ENCODE measurements at places on chromosomes 3 and 15.

- no peak for DNase-seq
Observed at GRCh38 chr15:53830707-53831386, 71.4 kb upstream of the WDR72 start.

DNA sequence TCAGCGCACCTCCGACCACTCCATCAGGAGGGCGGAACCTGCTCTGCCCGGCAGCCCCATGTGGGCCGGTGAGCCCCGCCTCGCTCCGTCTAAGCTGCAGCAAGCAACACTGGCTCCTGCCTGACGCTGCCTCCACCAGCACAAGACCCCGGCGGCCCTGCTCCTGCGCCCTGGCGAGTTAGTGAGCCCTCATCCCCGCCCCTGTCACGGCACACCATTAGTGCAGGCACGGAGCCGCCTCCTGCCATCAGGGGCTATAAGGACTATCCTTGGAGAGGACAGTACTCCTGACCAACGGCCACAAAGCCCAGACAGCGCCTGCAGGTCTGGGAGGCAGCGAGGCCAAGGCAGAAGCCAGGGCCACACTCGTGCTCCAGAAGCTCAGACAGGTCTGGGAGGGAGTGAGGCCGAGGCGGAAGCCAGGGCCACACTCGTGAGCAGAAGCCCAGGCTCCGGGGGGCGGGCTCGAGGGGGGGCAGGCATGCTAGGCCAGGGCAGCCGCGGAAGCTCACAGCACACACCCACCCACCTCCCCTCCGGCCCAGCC lies 39.4 kb downstream of the TNK2 start:
- no peak for DNase-seq

DNA sequence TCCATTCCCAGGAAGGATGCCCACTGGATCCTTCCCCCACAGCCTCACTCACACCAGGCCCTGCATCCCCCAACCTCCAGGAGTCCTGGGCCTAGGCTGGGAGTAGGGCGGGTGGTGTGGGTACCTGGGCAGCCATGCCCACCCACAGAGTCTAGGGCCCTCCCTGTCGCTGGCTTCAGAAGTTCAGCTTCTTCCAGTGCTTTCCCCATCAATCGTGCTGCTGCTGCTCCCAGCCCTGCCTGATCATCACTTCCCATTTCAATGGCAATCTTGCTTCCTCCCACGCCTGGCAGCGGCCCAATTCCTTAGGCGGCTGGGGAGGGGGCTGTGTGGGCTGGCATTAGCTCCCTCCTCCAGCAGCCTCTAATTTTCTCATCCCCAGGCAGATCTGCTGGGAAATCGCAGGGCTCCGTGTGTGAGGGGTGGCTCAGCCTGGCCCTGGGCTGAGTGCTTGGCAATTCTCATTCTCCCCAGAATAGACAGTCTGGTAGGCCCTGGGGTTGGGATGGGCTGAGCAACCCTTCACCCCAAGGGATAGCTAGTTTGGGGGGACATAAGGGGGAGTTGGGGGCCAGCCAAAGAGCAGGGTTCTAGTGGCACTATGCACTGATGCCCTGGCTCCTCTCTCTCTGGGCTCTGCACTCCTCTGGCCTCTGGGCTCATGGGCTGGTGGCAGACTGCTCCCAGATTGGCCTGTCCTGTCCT lies 66.4 kb downstream of the SCN5A start:
- DNase-seq = no peak

- no peak for DNase-seq
Observed at GRCh38 chr3:55623786-55624185, 136.7 kb upstream of the WNT5A start.

- DNase-seq = no peak
Observed at GRCh38 chr3:142958707-142959106, 4.8 kb downstream of the PAQR9 start.

GRCh38 chr15:80674245-80674614 lies 20.9 kb upstream of the ABHD17C start:
- DNase-seq = no peak

GRCh38 chr15:57134071-57134605 lies 215.7 kb downstream of the TCF12 start:
- DNase-seq = no peak

DNA sequence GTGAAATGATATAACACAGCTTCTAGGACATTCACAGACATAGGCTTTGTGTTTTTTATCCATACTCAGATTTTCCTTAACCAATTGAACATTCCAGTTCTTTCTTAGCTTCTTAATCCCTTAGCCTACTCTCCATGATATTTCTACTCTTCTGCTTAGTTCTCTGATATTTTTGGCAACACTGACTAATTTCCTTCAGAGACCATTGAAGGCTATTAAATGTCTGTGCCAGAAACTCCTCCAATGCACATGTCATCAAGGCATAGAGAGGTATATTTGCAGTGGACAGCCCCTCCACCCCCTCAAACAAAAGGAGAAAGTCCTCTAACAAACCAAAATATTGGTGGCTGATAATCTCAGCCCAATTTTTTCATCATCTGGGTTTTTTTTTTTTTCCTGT lies 105.9 kb upstream of the TSC22D2 start:
- DNase-seq = no peak

DNA sequence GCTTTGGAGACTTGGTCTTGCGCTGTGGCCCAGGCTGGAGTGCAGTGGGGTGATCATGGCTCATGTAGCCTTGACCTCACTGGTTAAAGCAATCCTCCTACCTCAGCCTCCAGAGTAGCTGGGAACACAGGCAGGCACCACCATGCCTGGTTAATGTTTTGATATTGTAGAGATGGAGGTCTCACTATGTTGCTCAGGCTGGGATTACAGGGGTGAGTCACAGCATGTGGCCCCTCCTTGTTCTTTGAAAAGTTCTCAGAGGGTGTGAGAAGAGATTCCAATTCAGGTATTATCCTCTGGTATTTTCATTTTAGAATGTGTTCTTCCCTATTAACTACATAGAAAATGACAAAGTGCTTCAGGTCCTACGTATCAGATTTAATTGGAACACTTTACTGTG lies 51.9 kb upstream of the RPL32 start:
- DNase-seq = no peak

DNA sequence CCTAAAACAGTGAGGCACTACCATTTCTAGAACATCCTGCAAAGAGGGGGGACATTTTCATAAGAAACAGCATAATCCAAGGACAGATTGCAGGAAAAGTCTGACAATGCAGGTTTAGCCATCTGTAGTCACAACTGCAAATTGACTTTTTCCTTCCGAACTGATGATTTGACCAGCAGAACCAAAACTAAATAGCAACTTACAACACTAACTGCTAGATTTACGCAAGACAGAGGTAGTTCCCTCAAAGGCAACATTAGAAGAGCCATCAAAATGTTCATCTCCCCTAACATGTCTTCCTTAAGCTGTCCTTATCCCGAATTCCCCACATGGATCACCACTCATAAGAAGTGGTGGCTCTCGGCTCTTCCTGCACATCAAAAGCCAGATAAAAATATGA lies 129.6 kb downstream of the GADL1 start:
- DNase-seq = no peak

DNA sequence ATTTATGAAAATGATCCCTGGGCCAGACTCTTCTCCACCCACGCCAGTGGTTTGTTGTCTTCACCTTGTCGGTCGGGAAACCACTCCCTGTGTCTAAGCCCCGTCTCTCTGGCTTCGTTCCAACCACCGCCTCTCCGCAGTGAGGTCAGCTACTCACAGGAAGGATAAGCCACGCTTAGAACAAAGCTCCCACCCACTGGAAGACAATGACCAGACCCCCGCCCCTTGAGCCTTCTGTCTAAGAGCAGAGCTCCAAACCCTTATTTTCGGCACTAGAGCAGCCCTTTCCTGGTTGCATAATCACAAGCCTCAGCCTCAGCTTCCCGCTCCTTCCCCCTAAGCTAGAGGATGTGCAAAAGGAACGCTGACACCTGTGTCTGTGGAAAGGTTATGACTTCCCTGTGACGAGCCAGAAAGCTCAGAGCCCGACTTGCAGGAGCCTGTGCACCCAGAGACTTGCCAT lies 114.9 kb upstream of the MEF2A start:
- DNase-seq = peak; percentile 67

- no peak for DNase-seq
Observed at GRCh38 chr15:76837474-76837873, 67.7 kb downstream of the SCAPER start.

DNA sequence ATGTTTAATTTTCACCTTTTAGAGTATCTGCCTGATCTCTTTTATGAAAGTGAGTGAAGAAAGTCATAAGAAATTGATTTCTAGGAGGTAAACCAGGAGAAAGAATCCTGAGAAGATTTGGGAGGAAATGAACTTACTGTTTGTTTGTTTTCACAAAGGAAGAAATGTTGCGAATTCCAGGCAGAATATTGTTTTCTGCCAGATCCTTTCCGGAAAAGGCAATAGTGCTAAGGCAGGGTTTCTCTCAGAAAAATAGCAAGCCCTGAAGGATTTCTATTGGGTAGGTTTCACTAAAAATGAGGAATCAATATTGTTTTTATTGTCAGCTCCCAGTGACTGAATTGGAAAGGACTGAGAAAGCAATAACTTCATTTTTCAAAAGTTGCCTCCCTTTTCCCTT lies 85.7 kb upstream of the TGFBR2 start:
- DNase-seq = no peak

- DNase-seq = no peak
Observed at GRCh38 chr3:78814893-78815562, 952.8 kb downstream of the ROBO1 start.

DNA sequence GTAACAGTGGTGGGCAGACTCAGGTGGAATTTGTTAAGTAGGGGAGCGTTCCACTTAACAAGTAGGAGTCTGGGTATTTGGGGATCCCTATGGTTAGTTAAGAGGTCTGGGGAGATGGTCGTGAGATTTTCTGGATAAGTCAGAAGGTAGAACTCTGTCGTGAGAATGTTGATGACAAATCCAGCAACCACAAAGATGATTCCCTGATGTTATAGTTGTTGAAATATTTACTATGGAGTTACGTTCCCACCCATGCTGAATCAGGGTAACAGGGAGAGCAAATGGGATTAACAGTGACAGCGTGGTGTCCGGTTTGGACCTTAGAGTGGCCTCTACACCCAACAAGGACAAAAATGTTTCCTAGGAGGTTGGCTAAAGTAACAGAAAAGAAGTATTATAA lies 110.8 kb downstream of the MFSD1 start:
- no peak for DNase-seq

- no peak for DNase-seq
Observed at GRCh38 chr3:107384428-107384827, 7.2 kb downstream of the CCDC54 start.

DNA sequence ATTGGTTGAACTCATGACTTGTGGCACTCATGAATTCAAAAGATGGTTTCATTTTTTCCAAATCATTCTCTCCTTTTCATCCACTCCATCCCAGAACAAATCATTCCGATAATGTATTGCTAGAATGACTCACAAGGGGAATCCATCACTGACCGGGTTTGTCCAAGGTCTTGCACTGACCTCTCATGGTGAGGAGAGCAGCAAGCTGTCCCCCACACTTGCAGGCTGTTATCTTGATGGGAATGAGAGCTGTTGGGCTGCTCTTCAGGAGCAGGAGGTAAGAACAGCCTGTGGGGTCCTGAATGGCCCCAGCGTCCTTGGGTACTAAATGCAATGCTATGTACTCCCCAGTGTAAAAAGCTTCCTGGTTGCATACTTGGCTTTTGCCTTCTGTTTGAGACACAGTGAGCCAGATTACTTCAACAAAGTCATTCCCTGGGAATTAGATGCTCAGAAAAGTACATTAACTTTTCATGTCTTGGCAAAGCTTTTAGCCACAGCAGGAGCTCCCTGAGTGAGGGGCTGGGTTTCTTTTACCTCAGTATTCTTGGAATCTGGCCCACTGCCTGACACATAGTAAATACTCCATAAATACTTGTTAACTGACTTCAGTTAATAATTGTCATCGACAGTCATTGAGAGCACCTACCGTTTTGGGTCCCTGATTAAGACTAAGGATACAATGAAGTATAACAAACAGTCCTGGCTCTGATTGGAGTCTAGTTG lies 24.1 kb downstream of the CCNL1 start:
- DNase-seq = no peak

- DNase-seq = no peak
Observed at GRCh38 chr3:62261121-62261520, 112.2 kb downstream of the FEZF2 start.

GRCh38 chr3:188292827-188293226 lies 138.9 kb downstream of the LPP start:
- no peak for DNase-seq

- no peak for DNase-seq
Observed at GRCh38 chr3:186150041-186150830, 41.3 kb upstream of the ETV5 start.

GRCh38 chr3:66610562-66610909 lies 109.7 kb upstream of the LRIG1 start:
- no peak for DNase-seq

GRCh38 chr15:39907216-39907615 lies 12.8 kb downstream of the GPR176 start:
- no peak for DNase-seq

DNA sequence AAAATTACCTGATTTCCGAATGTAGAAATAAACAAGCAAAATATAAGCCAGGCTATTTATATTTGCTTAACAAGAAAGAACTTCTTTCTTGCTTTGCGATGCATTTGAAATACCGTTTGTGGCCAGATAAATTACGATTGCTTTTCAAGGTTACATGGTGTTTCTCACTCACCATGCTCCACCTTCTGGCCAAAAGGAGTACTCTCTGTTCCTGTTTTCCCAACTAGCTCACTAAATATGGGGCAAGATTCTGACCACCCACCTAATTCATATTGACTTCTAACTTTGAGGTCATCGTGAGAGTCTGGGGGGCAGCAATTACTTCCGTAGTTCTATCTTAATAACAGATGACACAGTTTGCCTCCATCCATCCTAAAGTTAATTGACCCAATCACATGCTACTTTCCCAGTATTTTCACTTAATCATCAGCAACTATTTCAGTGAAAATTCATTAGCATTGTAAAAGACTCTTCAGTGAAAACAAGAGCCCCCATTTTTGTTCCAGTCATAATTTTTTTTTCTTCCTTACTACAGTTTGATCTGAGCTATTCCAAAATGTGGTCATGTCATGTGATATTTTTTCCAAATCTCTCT lies 25.9 kb downstream of the ACP3 start:
- no peak for DNase-seq

DNA sequence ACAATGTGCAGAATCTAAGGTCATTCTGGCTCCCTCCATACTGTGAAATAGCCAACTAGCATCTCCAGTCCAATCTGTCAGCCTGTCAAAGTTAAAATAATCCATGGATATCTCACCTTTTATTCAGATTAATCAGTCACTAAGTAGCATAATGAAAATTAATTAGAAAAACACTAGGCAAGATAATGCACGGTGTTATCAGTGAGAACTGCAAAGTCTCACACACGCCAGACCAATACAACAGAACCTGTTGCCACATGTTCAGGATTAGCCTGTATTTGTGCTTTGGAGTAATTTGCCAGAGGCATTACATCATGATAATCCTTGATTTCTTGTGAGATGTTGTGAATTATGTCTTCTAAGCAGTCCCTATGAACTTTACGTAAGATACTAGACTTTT lies 820.4 kb upstream of the ALCAM start:
- no peak for DNase-seq

Data from activated T-cell treated with anti-CD3 and anti-CD28 coated beads for 48 hours (primary cell).